Hepatocyte (in vitro differentiated cells): ENCODE measurements at places on chromosomes 11 and 22.
A peak's percentile ranks its signal among the peaks of the same experiment; 100 is the strongest.

- DNase-seq, result peak; percentile 29
Observed at GRCh38 chr11:35190804-35191348, 51.9 kb downstream of the CD44 start.

GRCh38 chr11:100932474-100933100 is 197.0 kb downstream of the PGR start:
- peak; percentile 17 for DNase-seq

- DNase-seq, result no peak
Observed at GRCh38 chr11:27977527-27977926, 130.4 kb downstream of the KIF18A start.

DNA sequence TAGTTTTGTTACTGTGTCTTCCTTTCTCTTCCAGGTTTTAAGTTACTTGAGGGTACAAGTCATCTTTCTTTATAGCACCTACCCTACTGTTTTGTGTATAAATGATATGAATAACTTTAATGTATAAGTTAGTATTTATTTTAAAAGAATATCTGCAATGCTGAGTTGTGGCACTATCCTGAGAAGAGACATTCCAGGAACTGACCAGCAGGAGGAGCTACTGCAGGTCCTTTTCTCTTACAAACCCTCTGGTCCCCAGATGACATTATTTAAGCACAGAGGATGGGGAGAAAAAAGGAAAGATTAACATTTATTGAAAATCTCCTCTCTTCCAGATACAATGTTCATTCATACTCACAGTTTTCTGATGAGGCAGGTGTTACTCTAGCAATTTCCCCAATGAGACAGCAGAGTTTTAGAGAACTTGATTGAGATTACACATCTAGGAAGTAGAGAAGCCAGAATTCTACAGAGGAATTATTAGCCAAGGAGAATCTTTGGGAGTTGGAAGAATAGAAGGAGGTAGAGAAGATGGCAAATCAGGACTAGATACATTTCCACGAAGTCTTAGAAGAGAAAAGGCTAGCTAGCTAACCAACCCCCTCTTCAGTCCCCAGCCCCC is 541.2 kb upstream of the API5 start:
- DNase-seq, result peak; percentile 64

DNA sequence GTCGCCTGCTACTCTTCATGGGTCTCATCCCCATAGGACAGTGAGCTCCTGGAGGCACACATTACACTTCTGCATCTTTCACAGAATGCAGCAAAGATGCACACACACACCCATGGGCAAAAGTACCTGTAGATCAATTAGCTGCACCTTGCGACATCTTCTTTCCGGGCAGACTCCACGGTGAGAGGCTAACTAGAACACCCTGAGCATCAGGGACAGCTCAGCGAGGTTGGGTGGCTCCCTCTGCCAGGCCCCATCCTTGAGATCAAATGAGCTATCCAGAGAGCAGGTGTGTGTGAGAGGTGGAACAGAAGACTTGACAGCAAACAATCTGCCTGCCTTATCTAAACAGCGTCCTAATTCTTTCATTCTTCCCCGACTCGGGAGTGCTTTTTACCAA is 96.1 kb upstream of the BID start:
- DNase-seq, result no peak

DNA sequence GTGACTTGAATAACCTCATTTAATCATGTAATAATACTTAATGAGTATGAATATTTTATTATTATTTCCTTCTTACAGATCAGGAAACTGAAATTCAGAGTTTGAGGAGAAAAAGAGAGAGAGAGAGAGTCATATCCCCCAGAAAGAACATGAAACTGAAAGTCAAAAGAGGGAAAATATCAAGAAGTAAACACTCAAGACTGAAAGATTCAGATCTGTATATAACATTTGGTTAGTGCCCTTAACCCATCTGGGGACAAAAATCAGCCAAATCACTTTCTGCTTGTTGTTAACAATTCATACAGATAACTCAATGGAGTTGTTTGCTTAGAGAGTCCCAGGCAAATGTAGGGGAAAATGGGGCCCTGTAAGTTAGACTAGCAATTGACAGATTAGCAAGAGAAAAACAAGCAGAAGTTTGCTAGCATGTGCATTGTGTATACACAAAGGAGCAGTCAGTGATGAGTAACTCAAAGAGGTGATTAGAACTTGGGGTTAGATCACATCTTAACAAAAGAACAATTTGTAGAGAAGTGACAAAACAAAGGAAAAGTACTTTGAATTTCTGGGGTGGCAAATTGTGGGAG is 25.9 kb upstream of the MMP13 start:
- no peak for DNase-seq

DNA sequence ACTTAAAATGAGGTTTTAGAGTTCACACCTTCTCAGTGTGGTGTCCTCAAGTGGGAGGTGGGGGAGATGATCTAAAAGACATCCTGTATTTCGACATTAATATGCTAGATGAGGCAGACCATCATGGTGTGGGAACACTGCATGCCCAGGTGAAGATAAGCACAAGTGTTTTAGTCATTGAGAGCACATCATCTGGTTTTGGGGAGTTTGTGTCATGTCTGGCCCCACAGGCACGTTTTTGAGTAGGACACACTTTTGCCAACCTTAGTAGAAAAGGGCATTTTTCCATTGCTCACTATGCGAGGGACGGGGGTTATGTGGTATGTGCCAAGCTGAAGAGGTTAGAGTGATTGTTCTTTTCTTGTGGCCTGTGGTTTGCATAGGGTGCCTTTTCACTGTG is 189.3 kb downstream of the DBX1 start:
- no peak for DNase-seq

DNA sequence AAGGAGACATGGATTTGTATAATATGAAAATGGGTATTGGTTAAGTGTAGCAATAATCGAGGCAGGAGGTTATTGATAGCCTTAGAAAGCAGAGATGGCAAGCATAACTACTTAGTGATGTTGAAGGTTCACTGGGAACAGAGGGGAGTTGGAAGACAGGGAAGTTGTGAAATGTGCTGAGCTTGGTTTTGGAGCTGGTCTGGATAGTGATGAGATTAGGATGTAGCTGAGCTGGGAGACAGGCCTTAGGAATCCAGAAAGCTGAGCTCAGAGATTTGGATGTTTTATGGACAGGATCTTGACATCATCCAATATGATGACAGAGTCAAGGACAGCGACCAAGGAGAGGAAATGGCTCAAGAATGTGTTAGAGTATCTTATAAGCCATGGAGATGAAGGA is 113.1 kb downstream of the ARHGAP42 start:
- DNase-seq, result no peak

- DNase-seq, result no peak
Observed at GRCh38 chr11:70611821-70612220, 213.5 kb downstream of the CTTN start.

GRCh38 chr11:133892584-133893380 is 47.5 kb upstream of the SPATA19 start:
- no peak for DNase-seq

DNA sequence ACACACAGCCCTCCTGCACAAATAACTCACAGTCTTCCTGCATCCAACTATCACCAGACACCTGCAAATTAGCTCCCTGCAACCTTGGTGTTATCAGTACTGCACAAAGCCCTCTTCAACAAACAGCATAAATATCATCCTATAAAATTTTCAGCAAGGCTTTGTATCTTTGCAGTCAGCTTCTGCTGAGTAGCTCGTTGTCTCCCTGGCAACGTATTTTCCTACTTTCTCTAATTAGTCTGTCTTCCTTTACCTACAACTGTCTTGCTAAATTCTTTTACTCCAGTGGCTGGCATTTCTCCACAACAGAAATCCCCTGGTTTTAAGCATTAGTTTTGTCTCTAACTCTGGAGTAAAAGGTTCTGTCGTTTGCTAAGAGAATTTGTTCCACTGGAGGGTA is 3.9 kb downstream of the OR8D4 start:
- DNase-seq, result no peak

DNA sequence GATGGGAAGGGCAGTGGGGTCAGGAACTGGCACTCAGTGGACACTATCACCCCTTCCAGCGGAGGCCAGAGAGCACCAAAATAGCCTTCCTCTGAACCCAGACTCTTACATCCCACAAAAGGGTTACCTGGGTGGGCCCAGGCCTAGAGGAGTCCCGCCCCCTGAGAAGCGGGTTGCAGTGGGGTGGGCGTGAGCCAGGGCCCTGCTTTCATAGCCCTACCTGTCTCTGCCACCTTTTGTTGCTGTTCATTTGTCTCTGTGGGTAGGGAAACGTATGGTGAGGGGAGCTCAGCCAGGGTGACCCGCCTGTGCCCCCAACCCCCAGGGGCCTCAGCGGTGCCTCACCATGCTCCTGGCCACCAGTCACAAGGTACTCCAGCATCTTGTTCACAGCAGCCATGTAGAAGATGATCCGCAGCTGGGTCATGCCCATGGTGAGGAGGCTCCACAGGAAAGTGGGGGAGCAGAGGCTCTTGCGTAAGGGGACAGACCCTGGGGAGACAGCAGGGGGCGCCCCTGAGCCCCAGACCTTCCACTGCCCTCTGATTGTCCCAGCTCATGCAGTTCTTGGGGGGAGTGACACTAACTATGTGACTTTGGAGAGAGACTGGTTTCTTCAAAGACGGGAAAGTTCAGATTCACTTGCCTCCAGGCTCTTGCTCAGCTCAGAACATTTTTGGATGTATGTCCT is 24.0 kb downstream of the SLC43A1 start:
- no peak for DNase-seq

- no peak for DNase-seq
Observed at GRCh38 chr22:46069521-46070214, 80.7 kb upstream of the PPARA start.

- DNase-seq, result no peak
Observed at GRCh38 chr11:41273908-41274307, 185.5 kb downstream of the LRRC4C start.

- DNase-seq, result no peak
Observed at GRCh38 chr11:80733790-80734189, 1293.0 kb upstream of the TENM4 start.

GRCh38 chr11:70603756-70604211 is 205.5 kb downstream of the CTTN start:
- DNase-seq, result no peak

- DNase-seq, result no peak
Observed at GRCh38 chr22:48737461-48738203, 1090.0 kb downstream of the BRD1 start.

GRCh38 chr11:35784699-35785098 is 122.1 kb downstream of the TRIM44 start:
- DNase-seq, result no peak

GRCh38 chr11:101974255-101974654 is 57.9 kb upstream of the ANGPTL5 start:
- no peak for DNase-seq

DNA sequence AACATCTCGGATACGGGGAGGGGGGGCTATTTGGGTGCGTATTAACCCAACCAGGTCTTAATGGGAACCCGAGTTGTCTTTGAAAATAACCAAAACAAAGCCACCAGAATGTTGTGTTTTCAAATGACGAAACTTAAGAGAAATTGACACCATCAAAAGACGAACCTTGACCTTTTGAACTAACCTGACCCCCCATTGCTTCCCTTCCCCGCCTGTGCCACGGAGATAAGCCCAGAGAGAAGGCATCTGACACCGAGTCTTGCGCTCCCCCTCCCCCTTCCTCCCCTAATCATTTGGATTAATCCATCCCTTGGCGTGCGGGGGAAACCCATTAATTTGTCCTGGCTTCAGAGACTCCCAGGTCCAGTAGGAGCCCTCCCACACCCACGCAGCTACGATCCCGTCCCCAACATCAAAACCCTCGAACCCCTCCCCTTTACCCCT is 4.5 kb upstream of the GCAT start:
- no peak for DNase-seq

GRCh38 chr22:48362721-48363404 is 1464.8 kb downstream of the BRD1 start:
- no peak for DNase-seq

DNA sequence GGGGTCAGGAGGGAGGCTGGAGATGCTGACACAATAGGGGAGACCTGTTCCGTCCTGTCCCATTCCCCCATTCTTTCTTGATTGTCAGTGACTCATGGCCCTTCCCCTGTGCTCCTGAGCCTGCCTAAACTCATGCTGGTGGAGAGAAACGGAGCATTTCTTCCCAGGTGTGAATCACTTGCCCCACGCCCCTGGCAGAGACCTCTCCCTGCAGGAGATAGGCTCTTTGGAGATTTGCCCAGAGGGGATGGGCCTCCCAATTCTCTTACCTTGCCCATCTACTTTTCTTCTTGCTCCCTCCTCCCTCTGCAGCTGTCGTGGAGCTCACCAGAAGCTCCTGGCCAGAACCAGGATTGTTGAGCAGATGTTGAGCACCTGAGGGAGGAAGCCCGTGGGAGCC is 121.9 kb upstream of the OR9Q1 start:
- no peak for DNase-seq

DNA sequence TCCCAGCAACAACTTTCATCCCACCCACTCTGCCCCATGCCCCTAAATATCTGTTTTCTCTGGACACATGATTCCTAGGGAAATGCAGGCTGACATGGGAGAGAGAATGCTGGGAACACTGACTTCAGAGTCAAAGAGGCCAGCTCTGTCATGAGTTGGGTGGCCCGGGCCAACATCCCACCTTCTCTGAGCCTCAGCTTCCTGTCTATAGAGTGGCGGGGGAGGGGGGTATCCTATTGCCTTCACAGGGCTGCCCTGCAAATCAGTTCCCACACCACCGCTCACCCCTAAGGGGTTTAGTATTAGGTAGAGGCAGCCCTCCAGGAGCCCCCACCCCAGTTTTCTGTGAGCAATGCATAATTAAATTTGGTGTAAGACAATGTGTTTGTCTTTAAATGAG is 175.0 kb upstream of the NCAM1 start:
- DNase-seq, result no peak

DNA sequence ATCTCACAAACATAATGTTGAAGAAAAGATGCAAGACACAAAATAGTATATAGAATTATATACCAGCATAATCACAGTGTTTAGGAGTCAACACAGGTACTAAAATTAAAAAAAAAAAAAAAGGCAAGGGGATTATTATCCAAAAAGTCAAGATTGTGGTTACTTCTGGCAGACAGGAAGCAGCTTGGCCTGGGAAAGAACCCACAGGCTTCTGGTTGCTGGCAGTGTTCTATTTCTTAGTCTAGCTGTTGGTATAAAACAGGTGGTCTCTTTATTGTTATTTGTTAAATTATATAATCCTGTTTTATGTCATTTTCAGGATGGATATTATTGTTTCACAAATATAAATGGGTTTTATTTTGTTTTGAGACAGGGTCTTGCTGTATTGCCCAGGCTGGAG is 54.0 kb downstream of the C11orf58 start:
- no peak for DNase-seq

DNA sequence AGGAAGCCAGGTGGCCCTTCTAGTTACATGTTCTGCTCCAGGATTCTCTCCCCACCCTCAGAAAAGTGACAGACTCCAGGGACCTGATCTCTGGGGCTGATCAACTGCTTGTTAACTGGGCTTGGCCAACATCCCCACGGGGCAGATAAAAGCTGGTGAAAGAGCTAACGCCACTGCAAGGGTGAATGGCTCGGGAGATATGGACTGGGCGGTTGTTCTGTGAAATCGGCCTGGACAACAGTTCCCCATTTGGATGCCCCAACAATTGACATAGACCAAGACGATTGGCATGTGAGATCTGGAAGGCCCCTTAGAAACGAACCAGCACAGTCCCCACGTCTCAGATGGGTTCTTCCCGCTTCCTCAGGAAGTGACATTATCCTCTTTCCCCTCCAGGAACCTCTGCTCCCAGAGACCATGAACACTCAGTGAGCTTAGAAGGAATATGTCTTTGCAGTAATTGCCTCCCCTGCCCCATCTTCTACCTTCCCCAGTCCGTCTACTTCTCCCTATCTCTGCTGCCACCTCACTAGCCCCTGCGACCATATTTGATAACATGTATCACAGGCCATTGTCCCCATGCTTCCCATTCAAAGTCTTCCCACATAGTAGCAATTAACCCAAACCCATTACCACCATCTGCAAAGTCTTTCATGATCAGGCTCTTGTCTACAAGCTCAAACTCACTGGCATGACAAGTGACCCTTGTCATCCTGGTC is 5.6 kb upstream of the PRG2 start:
- DNase-seq, result no peak
